ENCODE measurements at places on chromosomes 6 and 20.

GRCh38 chr6:51494342-51494741, 593.1 kb downstream of the PKHD1 start:
- DNase-seq = no peak

GRCh38 chr6:145275787-145276186, 459.5 kb downstream of the EPM2A start:
- DNase-seq = no peak

GRCh38 chr20:62322492-62323041, 19.8 kb downstream of the ADRM1 start:
- DNase-seq = no peak

DNA sequence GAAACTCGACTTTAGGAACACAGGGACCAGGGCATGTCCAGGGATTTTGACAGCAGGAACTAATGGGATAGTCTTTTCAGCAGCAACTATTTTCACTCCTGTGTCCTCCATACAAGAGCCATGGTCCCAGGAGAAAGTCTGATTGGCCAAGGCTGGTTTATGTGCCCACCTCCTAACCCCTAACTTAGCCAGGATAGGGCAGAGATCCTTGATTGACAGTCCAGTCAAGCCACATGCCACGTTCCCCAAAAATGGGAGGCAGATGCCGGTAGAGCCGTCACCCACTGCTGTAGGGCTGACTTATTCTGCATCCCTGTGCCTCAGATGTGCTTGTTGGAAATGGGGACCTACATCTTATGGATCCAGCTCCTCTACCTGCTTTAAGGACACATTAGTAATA, 22.3 kb downstream of the SLC2A10 start:
- no peak for DNase-seq

DNA sequence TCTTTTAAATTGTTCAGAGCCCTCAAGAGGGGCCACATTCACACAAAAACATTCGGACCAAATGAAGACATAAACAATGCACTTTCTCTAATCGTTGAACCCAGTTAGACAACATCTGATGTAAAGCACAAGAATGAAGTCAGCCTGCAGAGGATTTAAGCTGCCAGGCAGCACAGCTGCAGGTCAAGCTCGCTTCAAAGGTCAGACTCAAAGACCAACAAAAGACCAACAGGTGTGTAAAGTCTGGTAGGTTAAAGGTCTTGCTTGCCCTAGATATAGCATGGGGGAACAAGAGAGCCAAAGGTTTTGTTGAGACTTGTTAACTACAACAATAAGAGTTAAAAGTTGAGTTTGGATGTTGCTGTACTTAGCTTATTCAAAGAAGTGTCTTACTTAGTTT, 26.7 kb upstream of the MYLIP start:
- no peak for DNase-seq

GRCh38 chr6:156795825-156796224, 18.6 kb downstream of the ARID1B start:
- no peak for DNase-seq

GRCh38 chr20:40916276-40916675, 112.3 kb upstream of the TOP1 start:
- no peak for DNase-seq

DNA sequence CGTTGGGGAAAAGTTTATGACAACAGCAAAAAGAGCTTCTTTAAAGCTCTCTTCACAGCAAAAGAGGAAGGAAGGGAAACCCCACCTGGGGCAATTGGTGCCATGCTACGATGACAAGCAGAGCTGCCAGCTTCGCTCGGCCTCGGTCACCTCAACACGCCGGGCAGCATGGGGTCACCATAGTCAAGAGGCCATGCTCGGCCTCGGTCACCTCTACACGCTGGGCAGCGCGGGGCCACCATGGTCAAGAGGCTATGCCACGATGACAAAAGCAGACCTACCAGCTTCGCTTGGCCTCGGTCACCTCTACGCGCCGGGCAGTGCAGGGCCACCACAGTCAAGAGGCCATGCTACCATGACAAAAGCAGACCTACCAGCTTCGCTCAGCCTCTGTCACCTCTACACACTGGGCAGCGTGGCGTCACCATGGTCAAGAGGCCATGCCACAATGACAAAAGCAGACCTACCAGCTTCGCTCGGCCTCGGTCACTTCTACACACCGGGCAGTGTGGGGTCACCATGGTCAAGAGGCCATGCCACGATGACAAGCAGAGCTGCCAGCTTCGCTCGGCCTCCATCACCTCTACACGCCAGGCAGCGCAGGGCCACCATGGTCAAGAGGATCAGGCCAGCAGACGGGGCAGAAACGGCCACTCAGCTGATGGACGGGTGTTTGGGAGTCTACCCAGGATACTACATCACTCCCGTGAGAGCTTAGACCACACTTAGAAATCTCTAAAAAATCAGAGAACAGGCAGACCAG, 12.1 kb downstream of the APMAP start:
- peak; percentile 12 for DNase-seq

DNA sequence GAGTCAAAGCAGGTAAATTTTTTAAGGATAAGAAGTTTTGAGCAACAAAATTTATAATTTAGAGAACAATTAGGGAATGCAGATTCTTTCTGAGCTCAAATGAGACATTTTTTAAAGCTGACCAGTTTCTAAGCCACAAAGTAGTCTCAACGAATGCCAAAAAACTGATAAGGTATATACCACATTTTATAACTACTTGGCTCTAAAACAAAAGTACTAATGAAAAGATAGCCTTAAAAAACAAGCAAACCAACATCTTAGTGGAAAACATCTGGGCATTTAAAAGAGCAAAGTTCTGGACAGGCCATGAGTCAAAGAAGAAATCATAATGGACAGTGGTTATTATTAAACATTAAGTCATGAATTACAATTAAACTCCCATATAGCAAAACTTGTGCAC, 23.2 kb upstream of the RNF146 start:
- DNase-seq = no peak

DNA sequence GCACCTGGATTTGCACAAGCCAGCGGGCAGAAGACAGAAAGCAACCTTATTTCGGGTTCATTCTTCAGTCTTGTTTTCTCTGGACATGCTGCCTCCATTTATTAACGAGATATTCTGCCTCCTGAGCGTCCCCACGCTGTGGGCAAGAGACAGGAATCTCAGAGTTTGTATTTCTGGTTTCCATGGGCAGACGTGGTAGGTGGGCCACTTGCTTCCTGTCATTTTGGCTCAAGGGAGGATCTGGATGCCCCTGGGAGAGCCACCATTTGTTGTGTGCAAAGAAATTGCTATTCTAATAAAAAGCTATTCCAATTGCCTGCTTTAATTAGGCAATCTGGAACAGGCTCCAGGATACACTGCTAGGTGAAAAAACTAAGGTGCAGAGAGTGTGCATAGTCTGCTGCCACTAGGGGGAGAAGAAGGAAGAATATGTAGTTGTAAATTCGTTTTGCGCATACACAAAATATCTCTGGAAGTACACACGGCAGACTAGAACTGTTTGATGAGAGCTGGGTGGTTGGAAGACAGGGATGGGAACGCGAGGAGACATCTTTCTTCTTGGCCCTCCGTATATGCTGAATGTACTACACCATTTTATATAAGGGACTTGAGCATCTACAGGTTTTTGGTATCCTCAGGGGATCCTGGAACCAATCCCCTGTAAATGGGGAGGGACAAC, 30.1 kb upstream of the SLC16A10 start:
- DNase-seq = no peak

DNA sequence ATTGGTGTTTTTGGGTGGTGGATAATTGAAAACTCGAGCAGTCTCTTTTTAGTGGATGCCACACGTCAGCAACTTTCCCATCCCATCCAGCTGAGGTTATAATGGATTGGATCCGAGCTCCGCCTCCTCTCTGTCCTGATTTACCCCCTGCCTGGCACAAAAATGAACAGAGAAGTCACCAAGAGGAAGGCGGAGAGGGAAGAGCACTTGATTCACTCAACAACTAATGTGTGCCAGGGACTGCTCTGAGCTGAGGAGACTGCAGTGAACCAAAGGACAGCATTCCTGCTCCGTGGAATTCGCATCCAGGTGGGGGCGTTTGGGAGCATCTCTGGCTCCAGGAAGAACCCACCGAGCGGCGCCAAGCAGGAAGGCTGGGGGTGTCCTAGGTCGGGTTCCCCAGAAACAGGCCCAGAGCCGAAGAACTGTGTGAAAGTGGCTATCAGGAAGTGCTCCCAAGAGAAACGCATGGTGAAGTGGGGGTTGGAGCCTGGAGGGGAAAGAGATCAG, 95.8 kb upstream of the NAA20 start:
- DNase-seq = no peak

DNA sequence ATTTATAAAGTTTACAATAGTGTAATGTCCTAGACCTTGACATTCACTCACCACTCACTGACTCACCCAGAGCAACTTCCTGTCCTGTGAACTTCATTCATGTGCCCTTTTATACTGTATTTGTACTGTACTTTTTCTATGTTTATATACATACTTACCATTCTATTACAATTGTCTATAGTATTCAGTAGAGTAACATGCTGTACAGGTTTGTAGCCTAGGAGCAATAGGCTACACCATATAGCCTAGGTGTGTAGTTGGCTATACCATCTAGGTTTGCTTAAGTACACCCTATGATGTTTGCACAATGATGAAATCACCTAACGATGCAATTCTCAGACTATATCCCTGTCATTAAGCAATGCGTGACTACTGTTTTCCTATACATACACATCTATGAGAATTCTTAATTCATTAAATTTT, 17.5 kb downstream of the EDEM2 start:
- no peak for DNase-seq

- no peak for DNase-seq
These were observed 75.2 kb downstream of the STXBP5 start for GRCh38 chr6:147279427-147279826.

GRCh38 chr20:53748821-53749421, 155.3 kb upstream of the ZNF217 start:
- DNase-seq = no peak

GRCh38 chr20:62248890-62249560, 10.7 kb downstream of the OSBPL2 start:
- no peak for DNase-seq

- no peak for DNase-seq
These were observed 155.8 kb downstream of the MBOAT1 start for GRCh38 chr6:20056350-20056992.

- DNase-seq = peak; percentile 50
These were observed 74.1 kb upstream of the PAK5 start for GRCh38 chr20:9912858-9913434.

- no peak for DNase-seq
These were observed 259.9 kb downstream of the ADGRG6 start for GRCh38 chr6:142561511-142562265.

- peak; percentile 95 for DNase-seq
These were observed 4.2 kb upstream of the NTSR1 start for GRCh38 chr20:62704341-62704948.

GRCh38 chr6:125732398-125732797, 17.0 kb upstream of the HEY2 start:
- no peak for DNase-seq

DNA sequence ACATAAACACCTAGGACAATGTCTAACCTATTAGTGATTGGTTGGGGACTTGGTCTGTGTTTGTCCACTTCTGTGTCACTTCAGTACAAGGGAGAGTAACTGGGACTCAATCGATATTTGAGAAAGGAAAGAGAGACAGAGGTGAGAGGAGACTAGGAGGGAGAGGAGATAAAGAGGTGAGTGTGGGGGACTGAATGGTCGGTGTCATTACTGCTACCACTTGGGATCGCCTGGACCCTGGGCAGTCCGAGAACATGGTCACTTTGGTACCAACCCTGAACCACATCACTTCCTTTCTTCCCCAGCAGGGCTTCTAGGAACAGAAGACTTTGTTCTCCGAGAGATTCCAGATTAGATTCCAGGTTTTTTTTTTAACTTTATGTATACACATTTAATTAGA, 63.7 kb downstream of the GPR6 start:
- DNase-seq = no peak

GRCh38 chr6:42367353-42368011, 84.2 kb downstream of the TRERF1 start:
- no peak for DNase-seq

DNA sequence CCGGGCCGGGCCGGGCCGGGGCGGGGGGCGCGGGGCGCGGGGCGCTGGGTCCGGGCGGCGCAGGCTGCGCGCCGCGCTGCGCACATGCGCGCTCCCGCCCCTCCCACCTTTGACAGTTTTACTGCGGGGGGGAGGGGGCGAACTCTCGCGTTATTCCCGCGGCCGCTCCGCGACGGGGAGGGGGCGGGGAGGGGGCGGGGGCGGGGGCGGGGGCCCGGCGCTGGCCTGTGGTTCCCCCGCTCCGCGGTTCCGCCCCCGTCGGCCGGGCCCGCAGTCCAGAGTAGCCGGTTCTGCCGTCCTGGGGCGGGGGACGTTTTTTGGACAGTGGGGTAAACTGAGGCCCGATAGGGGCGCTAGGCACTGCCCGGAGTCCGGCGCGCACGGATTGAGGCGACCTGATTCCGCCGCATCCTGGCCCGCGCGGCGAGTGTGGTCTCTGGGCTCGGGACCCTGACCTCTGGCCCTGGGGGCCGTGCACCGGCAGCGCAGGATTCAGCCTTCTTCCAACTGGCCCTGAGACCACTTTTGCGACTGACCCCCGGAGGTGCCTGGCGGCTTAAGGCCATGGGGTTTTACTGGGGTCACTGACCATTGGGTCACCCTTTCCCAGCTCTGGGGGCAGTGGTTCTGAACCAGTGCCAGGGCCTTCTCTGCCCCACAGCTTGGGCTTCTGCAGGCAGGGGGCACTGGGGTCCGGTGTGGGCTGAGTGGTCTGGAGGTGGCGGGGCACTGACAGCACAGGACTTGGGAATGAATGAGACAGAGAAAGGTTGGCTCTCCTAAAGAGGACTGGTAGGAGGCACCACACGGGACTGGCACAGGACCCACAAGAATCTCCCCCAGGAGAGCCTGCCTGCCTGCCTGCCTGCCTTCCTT, at the start of gene ZNF512B:
Gene ZNF512B, minus strand, starts transcription at position 93 of the 876 bp plus-strand sequence. CDS start 1,980 bp downstream, outside the sequence.
- peak; percentile 81 for DNase-seq

All from right hindlimb (tissue), 1 donor.